Cortex of kidney (tissue), 1 donor: ENCODE measurements at places on chromosomes 11 and 22.

GRCh38 chr11:111456086-111456858, 55.9 kb downstream of the BTG4 start:
- DNase-seq, result no peak

GRCh38 chr11:117072517-117073461, 25.4 kb downstream of the SIK3 start:
- no peak for DNase-seq

DNA sequence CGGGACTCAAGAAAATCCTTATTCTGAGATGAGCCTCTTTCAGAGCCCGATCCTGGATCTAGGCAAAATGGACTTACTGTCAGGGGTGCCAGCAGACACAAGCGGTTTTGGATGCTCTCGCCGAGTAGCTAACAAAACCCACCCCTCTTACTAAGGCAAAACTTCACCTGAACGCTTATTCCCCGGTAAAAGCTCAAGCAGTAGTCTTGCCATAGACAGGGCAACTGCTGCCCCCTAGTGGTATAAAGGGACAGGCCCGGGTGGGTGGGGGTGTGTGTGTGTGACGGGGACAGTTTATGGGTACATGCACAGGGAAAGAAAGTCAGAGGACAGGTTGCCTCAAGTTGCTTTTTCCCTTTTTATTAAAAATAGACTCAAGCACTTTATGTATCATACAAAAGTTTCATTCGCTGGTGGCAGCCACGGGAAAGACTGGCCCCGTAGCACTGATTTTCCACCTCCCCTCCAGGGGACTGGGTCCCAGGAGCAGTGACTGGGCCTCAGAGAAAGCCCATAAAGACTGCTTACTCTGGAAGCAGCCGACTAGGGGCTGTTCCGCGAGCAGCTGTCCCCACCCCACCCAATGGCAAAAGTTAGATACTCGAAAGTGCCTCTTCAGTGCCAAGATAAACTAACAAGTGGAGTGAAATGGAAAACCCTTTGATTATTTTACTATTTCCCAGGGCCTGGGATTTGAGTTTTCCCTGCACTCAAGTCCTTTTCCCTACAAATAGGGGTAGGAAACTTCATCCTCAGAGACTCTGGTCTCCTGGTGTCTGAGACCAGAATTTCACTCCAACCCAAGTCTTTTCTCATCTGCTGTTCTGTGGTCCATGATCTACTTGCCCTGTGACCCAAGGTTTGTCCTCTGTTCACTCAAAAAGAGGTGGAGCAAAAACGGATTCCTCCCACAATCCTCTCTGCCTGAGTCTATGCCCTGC, 4.7 kb downstream of the YPEL4 start:
- DNase-seq, result no peak

DNA sequence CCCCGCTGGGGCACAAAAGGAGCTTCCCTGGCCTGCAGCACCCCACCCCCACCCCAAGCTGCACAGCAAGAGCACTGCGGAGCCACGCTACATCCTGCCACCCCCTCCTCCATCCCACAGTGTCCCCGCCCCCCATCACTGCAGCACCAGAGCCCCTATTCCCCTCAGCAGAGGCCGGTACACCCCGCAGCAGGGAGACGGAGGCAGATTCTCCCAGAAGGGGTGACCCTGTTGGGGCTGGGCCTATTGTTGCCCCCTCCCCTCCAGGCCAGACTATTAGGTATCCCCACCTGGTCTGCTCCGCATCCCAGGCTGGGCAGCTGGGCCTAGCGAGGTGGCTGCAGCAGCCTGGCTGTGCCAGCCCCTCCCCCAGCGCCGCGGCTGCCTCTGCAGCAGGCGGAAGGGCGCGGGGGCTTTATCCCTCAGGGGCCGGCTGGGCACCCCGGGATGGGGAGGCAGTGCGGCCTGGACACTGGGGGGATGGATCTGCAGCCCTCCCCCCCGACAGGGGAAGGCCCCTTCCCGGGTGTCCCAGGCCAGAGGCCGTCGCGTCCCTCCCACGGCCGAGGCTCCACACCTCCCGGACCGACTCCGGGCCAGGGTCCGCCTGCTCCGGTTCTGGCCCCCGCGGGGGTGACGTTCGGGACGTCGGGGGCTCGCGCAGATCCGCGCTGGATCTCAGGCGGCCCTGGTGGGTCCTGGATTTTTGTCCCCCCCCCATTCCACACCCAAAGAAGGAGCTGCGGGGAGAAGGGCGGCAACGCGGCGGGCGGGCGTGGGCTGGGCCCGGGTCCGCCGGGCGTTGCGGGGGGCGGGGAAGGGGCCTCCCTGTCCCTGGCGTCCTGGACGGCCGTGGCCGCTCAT, 943 bp downstream of the DUSP8 start:
- no peak for DNase-seq

- no peak for DNase-seq
Measured at GRCh38 chr22:44479662-44480061, 18.4 kb downstream of the RTL6 start.

GRCh38 chr22:44438481-44439131, 59.4 kb downstream of the RTL6 start:
- DNase-seq, result no peak

GRCh38 chr22:37538590-37539357, 19.6 kb upstream of the CARD10 start:
- no peak for DNase-seq

- DNase-seq, result no peak
Measured at GRCh38 chr11:97956904-97957303, 1063.8 kb upstream of the CNTN5 start.

GRCh38 chr11:105372206-105372605, 232.6 kb upstream of the CARD18 start:
- no peak for DNase-seq

DNA sequence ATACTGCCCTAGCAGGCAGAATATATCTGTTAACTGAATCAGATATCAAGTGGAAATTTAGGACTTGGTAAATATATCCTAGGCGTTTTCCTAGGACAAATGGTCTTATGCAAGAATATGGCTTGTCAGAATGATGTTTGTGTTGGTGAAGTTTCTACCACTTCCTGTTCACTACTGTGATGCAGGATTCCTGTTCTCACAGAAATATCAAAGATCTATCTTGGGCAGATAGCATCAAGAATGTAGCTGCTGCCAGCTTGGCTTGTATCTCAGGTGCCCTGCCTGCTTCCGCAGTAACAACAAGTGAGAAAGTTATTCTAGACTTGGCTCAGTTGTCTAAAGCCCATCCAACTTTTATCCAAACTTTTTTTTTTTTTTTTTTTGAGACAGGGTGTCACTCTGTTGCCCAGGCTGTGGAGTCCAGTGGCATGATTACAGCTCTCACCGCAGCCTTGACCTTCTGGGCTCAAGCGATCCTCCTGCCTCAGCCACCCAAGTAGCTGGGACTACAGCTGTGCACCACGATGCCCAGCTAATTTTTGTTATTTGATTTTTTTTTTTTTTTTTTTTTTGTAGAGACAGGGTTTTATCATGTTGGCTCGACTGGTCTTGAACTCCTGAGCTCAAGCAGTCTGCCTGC, 61.3 kb downstream of the PPME1 start:
- DNase-seq, result no peak

GRCh38 chr11:74077193-74077592, 68.3 kb upstream of the UCP3 start:
- no peak for DNase-seq

GRCh38 chr11:124758355-124759265, 3.5 kb downstream of the ESAM start:
- DNase-seq, result peak; percentile 27

- no peak for DNase-seq
Measured at GRCh38 chr11:62928011-62928410, 6.8 kb upstream of the CHRM1 start.

DNA sequence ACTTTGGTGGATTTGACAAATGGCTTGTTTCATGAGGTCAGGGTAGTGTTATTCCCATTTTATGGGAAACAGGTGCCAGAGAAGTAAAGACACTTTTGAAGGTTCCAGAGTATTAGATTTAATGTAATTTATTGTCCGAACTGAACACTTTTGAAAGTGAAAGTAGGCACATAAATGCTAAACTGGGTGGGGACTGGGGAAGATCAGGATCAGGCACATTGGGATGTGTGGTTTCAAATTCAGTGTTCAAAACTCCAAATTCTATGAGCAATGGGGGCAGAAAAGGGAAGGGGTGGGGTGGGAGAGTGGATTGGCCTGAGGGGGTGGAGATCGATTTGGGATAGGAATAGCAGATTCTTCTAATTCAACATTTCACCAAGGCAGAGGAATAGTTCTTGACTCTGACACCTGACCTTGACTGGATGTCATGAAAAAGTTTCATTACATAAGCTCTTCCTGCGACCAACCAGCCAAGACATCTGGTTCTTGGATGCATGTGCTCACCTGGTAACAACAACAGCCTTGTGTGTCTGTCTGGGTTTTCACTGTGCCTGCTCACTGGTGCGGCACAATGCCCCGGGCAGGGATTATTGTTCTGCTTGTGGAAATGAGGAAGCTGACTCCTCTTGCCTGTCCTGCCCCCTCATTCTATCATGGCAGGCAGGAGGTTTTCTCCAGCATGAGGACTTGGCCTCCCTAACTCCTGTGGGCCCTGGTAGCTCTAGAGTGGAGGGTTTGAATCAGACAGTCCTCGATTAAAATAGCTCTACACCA, 10.8 kb downstream of the PPFIBP2 start:
- DNase-seq, result no peak

DNA sequence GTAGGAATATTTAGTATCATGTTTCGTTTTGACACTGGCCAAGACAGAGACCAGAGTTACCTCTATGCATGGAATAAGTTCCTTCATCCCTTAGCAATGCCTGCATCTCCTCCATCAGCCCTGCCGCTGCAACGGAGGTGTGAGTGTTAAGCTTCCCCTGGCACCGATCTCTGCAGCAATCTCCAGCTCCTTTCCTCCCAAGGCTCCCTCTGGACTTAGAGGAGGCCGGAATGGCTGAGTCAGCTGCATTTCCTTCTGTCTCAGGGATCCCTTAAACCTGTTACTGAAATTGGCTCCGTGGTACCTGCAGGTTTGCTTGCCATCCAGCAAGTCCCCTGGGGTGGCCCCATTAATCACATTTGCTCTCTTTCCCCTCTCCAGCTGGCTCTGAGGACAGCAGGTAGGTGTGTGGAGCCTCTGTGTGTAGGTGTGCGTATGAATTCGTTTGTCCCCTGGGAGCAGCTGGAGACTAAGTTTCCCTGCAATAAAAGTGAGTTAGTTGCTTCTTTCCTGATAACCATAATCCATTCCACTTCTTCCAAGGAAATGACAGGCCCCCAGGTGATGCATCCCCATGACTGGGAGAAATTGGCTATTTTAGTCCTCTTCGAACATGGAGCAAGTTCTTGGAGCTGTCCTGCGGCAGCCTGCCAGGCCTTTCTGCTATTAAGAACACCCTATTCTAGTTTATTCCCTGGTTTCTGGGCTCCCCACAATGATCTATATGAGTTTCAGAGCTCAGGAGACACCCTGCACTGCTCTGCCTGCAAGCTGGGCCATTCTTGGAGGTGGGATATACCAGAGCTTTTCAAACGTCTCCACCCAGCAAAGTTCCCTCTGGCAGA, 457.2 kb upstream of the CADM1 start:
- DNase-seq, result no peak

- no peak for DNase-seq
Measured at GRCh38 chr11:70106757-70107156, 28.6 kb downstream of the ANO1 start.

- DNase-seq, result no peak
Measured at GRCh38 chr11:77172666-77172982, 44.6 kb downstream of the MYO7A start.

DNA sequence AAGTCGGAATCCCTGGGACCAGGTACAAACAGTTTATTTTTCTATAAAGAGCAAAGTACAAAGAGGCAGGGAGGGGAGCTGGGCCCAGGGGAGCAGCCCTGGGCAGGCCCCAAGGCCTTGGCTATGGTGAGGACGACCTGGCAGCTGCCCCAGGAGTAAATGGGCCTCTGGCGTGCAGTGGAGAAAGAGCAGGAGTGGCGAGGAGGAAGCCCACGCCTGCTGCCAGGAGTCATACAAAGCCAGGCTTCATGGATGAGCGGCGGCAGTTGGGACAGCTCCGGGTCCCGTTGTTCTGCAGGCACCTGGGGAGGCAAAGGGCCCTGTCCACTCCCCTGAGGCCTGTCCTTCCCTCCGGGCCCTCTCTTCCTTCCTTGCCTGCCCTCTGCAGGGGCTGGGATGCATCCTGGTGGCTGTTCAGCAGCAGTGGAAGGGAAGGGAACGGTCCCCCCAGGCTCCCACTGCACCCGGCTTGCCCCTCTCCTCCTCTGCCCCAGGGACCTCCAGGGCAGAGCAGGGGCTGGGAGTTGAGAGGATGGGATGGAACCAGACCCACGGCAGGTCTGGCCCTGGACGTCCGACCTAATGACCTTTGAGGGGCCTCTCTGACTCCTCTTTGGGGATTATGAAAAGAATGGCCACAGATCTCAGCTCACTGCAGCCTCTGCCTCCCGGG, 11.1 kb downstream of the RAPSN start:
- DNase-seq, result no peak

- no peak for DNase-seq
Measured at GRCh38 chr22:25702040-25702439, 39.9 kb upstream of the MYO18B start.

DNA sequence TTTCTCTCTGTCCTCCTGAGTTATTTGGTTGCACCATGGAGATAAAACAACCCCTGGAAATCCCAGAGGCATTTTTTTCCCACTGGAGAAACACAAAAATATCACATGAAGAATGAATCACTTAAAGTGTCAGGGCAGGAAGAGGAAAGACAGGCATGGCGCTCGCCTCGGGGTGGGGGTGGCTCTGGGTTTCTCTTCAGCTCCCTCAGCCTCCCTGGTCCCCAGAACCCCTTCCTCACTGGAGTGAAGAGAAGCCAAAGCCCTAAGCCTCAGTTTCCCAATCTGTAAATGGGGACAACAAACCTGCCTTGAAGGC, 938 bp downstream of the SHISAL1 start:
- DNase-seq, result no peak

- DNase-seq, result no peak
Measured at GRCh38 chr11:128053981-128054931, 533.1 kb downstream of the ETS1 start.

- DNase-seq, result no peak
Measured at GRCh38 chr11:7540830-7541555, 27.2 kb downstream of the PPFIBP2 start.
